Activated naive CD8-positive, alpha-beta T cell treated with anti-CD3 and anti-CD28 coated beads, Interleukin-2, amount 50 U/mL, for 16 hours (primary cell): ENCODE measurements at places on chromosomes 16 and 17.

- no peak for DNase-seq
Observed at GRCh38 chr17:50352072-50352692, 6.3 kb downstream of the XYLT2 start.

GRCh38 chr17:35536664-35537171 is 760 bp downstream of the SLFN12L start:
- DNase-seq: no peak

- DNase-seq: no peak
Observed at GRCh38 chr17:50107790-50108414, 12.8 kb downstream of the PDK2 start.

DNA sequence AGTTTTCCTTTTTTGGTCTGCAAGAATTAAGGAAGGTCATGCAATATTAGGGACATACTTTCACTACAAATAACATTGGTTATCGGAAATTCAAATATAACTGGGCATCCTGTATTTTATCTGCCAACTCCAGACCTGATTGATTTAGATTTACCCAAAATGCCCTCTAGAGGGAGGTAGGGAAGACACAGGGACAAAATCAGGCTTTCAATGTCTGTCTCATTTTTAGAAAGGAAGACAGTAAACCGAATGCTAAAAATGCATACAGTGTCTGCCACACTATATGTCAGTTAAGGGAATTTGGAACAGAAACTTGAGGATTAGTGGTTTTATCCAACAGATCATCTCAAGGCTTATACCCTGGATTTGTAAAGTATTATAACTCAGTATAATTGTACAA is 161.7 kb upstream of the SOX9 start:
- no peak for DNase-seq

DNA sequence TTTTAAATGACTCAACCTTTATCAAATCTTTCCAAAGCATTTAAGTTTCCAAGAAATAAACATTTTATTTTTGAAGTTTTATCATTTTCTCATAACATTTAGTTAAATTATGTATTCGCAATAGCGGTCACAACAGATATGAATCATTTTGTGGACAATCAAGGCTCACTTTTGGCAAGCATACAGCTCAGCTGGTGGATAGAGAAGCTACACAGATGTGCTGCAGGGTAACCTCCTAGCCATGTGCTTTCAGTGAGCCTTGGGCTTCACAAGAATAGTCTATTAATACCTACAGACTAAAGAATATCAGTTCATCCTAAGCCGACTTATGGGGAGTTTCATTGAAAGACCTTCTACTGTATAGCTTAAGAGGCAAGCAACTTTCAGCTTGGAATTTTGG is 144.8 kb downstream of the MRTFB start:
- no peak for DNase-seq

DNA sequence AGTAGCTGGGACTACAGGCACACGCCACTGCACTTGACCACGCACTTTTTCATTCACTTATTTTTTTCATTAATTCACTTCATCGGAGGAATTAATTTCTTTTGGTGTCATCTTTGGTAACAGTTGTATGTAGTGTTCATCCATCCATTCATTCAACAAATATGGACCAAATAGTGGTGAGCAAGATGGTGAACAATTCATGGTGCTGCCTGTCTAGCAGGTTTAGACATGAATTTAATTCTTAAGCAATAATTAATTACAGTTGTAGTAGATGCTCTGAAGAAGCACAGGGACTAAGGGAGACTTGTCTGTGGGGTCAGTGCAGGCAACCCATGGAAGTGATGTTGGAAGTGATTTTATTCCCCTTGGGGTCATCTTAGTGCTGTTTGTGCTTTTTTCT is 22.4 kb downstream of the GDE1 start:
- no peak for DNase-seq

- DNase-seq: no peak
Observed at GRCh38 chr16:77647726-77648125, 74.6 kb upstream of the NUDT7 start.

GRCh38 chr17:16100737-16101400 is 101.2 kb downstream of the TTC19 start:
- DNase-seq: no peak

DNA sequence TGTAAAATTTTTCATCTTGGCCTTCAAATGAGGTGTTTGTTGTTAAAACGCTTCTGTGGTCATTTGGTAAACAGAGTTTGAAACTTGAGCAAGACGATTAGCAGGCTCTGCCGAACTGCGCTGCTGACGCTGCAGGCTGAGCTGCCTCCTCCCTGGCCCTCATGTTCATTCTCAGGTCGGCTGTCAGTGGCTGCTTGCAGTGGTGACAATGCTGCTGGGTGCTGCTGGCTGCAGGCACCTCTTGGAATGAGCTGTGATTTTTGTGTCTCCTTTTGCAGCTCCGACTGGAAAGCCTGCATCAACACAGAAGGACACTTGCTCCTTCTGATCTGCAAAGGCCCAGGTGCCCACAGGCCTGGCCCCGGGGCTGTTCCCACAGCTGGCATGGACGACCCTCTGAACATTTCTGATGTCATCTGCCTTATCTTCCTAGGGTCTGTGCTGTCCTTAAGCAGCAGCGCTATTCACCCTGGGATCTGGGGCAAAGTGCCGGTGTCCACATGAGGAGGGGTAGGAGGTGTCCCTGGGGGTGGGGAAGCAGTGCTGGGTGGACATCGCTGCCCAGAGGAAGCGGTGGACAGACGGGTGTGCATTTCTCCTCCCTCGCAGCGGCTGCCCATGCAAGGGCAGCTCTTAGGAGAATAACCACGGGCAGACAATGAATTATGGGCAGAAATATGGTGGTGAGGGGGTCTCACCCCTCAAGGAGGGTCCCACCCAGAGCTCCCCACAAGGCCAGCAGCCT is 23.1 kb upstream of the OSGIN1 start:
- DNase-seq: no peak

DNA sequence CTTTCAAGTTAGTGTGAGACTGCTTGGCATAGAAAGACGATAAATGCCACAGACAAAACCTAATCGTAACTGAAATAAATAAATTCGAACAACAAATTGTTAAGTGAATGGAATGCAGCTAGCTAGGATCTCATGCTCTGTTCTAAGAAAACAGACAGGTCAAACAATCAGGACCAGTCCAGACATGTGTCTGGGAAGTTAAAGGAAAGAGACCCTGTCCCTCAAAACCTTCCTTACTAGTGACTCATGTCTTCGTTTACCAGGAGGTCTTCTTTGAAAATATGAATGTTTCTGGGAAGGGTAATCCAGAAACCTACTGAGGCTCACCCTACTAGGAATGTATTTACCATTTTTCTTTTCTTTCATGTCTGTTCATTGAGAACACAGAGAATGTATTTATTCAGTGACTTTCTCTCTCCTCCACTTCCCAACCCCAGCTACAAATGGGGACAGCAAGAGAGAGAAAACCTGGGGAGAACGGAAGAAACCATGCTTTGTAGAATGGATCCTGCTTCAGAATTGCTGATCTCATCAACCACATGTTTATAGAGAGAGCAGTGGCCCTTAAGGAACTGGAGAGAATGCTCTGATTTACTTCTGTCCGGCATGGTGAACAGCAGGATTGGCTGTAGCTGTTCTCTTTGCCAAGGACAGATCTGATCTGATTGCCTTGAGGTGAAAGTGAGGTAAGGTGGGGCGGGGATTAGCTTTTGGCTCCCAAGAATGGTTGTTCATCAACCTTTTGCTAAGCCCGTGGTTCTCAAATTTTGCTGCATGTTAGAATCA is 39.4 kb upstream of the DHX8 start:
- DNase-seq: no peak

DNA sequence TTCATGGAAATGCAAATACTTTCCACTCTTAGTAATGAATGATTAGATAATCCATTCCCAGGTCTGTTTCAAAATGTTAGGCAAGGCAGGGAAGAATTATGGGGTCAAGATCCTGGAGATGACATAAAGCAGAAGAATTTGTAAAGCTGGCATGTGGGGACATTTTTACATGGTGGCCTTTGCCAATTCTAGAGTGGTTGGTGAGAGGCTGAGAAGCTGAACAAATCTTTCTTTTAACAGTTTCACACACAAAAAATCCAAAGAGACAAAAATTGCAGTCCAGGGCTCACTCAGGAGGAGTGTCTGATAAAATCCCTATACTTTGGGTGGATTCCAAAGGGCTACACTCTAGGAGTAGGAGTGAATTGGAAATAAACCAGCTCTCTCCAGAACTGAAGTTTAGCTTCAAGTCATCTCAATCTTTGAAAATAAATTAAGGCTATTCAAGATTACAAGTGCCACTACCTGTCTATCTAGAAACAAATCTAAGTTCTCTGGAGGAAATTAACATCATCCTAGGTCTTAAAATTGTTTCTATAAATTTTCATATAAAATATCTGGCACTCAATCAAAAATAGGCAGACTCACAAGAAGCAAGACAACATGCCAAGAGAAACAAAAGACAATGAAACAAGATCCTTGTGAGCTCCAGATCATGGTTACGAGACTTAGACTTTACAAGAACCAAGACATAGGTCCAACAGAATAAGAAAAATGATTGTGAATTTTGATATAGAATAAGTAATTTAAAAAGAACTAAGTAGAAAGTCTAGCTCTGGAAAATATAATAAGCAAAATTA is 113.0 kb upstream of the AXIN2 start:
- no peak for DNase-seq

GRCh38 chr16:5010576-5011329 is 23.0 kb downstream of the NAGPA start:
- no peak for DNase-seq

DNA sequence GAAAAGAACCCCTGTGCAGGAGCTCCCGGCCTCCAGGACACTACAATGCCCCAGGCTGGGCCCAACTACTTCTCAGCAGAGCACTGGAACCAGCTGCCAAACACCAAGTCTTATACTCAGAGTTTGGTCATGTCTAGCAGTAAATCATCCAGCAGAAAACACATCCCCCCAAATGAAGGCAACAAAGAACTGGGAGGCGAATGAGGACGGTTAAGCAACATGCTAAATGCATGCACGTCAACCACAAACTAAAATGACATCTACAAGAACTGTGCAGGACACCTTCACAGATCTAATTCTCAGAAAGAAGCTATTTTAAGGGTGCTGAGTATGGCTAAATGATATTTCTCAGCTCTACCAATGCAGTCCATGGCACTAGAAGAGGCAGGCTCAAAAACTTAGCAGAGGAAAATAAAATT is 7.6 kb upstream of the IRX5 start:
- no peak for DNase-seq

GRCh38 chr16:8924214-8924613 is 39.5 kb downstream of the USP7 start:
- DNase-seq: no peak

GRCh38 chr17:64200080-64201032 is 62.7 kb downstream of the TEX2 start:
- no peak for DNase-seq

DNA sequence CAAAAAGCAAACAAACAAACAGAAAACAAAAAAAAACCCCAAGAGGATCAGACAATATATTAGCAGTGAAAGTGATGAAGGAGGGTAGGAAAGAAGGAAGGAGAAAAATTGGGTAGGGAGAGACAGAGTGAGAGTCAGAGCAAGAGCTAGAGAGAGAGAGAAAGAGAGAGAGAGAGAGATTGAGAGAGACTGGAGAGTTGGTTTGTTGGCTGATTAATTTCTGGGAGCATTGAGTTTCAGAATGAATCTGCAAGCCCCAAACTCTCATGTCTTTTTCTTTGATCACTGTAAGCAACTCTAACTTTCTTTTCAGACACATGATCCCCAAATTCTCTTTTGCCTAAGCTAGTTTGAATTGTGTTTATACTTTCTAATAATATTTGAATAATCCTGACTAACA is 388.1 kb downstream of the SHISA9 start:
- DNase-seq: no peak

GRCh38 chr17:38447502-38448085 is 19.3 kb downstream of the ARHGAP23 start:
- no peak for DNase-seq

GRCh38 chr16:4987250-4987579 is 29.1 kb downstream of the SEC14L5 start:
- DNase-seq: no peak

- DNase-seq: no peak
Observed at GRCh38 chr17:77790143-77790829, 168.2 kb upstream of the TNRC6C start.

DNA sequence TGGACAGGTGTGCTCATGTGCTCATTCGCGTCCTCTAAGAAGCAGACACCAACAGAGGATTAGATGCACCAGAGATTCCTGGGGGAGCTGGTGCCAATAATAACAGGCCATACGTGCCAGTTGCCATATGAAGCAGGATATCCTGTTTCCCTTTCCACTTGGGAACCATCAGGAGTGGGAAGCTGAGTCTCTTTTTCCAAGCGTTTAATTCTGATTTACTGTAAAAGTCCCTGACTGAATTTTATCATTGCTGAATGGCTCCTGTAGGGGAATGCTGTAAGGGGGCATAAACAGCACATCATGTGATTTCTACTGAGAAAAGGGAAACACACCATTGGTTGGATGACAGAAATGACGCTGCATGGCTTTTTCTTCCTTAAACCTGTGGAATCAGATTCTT is 113.3 kb downstream of the IRF8 start:
- no peak for DNase-seq

DNA sequence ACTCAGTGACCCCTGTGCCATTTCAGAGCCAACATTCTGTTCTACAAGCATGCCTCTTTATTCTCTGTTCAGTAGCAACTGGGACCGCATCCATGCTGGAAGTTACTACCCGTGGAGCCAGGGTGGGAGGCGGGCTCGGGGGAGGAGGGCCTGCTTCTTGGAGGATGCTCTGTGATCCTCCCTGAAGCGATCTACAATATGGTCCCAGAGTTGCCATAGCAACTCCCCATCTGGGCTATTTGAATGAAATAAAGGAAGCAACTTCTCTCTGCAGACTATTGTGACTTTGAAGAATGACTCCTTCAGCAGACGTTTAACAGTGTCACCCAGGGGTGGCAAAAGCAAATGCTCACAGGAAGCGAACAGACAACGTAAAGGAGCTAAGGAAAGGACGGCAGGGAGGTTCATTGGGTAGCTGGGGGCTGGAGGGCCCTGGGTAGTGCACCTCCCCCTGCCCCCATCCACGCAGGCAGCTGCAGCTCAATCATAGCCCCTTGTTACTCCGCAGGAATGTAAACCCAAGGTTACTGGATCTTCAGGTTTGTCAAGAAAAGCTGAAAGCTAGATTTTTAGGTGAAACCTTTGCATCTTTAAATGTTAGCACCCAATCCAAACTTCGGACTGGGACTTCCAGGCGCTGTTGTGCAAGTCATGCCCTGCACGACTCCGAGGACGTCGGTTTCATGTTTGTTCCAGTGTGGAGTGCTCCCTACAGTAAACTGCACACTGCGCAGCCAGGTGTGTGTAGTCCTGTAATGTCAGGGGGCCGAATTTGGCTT is 51.1 kb upstream of the MEAK7 start:
- no peak for DNase-seq

GRCh38 chr17:13518261-13519000 is 83.3 kb downstream of the HS3ST3A1 start:
- DNase-seq: no peak
